Kidney tubule cell (primary cell): ENCODE measurements at places on chromosomes 1 and 21.

DNA sequence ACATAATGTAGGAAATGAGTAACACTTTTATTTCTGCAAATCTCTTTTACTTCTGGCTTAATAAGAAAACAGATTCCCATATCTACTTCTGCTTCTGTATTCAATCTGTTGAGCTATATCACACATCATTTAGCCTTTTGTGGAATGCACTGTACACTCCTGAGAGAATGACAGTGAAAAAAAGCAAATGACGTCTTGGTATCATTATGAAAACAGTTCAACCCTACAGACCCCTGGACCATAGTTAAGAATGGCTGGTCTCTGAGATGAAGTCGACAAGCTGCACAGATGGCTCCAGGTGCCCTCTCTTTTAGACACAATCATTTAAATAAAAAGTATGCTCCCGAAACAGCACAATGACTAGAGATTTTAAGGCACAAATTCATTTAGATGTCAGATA lies 247.0 kb downstream of the RERE start:
- no peak for DNase-seq

- DNase-seq: peak; percentile 1
Measured at GRCh38 chr1:189500778-189501177, 976.9 kb downstream of the BRINP3 start.

DNA sequence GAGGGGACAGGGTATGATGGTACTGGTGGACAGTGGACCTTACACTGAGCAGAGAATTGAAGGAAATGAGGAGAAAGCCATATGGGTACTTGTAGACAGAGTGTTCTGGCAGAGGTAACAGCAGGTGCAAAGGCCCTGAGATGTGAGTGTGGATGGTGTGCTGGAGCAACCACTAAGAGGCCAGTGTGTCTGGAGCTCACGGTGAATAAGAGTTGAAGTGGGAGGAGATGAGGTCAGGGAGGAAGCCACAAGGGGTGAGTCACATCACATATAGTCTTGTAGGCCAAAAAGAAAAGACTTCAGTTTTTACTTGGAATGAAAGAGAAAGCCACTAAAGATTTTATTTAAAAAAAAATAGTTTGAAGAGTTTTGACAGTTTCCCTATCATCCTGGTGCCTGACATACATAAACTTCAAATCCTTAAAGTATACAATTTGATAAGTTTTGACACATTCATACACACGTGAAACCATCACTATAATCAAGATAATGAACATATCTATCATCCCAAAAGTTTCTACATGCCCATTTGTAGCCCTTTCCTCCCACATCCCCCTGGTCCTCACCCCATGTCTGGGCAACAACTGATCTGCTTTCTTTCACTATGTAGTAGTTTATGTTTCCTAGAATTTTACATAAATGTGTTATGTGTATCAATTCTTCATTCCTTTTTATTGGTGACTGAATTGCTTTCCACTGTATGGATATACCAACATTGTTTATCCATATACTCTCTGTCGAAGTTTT lies 148.4 kb downstream of the GPATCH2 start:
- DNase-seq: peak; percentile 86

- no peak for DNase-seq
Measured at GRCh38 chr1:30061292-30062220, 661.8 kb downstream of the MATN1 start.

DNA sequence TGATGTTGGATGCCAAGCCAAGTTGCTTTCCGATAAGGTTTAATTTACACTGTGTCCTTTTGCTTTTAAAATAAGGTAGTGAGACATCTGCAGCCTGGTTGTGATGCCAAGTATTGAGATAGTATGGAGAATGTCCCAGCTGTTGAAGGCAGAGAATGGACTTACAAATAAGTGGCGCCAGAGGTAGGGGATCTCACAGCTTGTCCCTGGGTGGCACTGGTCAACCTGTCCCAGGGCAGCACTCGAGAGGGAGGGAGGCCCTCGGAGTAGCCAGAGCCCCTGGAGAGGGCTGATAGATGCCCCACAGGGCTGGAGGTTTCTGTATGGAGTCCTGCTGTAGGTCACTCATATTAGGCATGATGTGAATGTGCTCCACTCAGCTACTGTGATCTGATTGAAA lies 98.5 kb downstream of the GALNT2 start:
- no peak for DNase-seq

DNA sequence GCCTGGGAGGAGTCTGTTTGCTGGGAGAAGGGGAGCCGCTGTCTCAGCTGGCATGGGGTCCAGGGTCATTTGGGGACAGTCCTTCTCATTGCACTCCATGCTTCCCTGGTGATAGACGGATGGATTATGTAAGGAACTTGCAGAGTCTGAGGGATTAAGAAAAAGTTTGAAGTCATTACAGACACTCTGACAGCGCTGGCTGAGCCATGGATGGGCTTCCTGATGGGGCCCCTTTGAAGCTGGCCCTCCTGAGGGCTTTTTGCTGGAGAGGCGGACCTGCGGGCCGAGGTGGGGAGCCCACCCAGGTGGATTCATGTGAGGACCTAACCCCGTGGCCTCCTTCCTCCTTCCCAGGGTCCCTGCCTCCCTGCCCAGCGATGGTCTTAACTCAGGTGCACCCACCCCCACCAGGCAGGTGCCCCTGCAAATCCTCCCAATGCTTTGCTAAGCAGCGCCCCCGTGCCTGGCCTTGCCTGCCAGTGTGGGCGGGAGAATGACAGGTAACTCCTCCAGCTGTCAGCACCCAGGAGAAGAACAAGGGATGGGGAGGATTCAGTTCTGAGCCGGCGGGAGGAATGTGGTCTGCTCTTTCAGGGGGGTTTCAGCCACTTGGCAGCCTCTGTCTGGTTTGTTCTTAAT lies 24.2 kb upstream of the C1orf174 start:
- no peak for DNase-seq

- DNase-seq: no peak
Measured at GRCh38 chr1:36035154-36035553, 48.7 kb upstream of the TEKT2 start.

- DNase-seq: no peak
Measured at GRCh38 chr1:32770221-32770731, 46.9 kb downstream of the YARS1 start.

GRCh38 chr21:22399681-22400514 lies 1401.7 kb downstream of the NCAM2 start:
- no peak for DNase-seq

DNA sequence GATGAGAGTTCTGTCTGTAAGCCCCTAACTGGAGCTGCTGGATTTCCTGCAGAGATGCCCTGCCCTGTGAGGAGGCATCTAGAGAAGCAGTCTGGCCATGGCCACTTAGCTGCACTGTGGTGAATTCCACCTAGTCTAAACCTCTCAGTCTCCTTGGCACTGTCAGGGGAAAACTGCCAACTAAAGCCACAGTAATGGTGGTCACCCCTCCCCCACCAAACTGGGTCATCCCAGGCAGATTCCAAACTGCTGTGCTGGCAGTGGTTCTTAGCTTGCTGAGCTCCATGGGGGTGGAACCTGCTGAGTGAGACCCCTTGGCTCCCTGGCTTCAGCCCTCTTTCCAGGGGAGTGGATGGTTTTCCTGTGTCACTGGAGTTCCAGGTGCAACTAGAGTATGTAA lies 740.6 kb downstream of the RWDD3 start:
- DNase-seq: peak; percentile 67

GRCh38 chr1:205256951-205257625 lies 29.3 kb downstream of the TMCC2 start:
- no peak for DNase-seq

- no peak for DNase-seq
Measured at GRCh38 chr1:55301912-55302311, 86.7 kb upstream of the USP24 start.

DNA sequence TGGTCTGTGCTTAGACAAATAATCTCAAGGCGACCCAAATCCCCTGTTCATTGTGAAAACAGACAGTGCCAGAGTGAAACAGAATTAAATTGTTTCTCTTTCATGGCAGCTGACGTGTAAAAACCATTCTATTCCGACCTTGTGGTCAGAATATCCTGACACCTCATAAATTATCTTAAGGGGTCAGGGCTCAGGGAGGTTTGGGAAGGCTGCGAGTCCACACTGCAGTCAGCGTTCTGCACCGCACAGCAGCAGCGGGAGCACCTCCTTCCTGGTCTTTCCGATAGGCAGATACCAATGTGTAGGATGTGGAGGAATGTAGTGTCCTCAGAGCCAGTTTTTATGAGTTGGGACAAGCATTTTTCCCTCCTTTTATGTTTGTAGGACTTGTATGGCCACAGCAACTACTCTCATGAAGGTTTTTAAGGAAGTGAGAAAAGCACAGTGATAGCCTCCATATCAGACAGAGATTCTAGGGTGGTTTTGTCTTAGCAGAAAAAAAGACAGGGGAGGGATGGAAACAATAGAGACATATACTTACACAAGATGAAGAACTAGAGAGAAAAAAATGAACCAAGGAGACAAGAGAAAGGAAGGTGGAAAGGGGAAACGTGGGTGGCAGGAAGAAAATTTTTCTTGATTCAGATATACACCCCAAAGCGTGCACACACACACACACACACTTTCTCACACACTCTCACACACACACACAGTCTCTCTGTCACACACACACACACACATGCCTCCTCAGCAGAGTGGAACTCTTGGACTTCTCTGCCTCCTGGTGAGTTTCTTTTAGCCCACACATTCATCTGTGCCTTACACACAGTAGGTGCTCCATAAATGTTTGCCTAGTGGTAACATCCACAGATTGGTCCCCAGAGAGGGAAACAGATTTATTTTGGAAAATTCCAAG lies 68.6 kb downstream of the NTMT2 start:
- DNase-seq: no peak

DNA sequence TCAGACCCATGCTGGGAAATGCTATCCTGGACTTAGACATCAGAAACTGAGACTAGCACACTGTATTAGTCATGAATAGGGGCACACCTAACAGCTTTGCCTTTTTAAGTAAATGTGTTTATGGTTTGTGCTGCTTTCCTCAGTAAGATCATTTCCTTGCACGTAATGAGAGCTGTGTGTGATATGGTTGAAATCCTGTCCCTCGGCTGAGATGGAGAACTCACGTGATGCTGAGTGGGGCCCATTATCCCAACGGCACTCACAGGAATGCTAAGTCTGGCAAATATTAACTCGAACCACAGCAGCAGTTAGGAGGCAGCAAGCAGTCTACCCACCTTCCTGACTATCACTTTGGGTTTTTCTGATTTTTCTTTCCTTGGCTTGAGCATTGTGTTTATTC lies 38.2 kb downstream of the BCL9 start:
- peak; percentile 95 for DNase-seq

DNA sequence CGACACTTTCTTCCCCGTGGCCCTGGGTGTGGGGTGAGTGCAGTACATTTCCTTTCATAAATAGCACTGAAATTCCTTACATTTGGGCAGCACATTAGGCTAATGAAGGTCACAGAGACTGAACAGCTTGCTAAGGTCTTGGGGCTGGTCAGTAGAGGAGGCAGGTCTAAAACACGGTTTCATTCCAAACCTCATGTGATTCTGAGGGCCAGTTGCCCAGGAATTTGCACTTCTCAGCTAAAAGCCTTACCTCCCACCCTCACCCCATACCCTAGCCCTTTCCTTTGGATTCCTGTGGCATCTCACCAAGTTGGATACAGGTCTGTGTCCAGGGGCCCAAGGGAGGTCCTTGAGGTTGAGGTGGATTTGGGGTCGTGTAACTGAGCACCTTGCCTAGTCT lies 147.8 kb upstream of the CD34 start:
- DNase-seq: no peak

GRCh38 chr1:228424685-228425660 lies 8.3 kb upstream of the TRIM17 start:
- DNase-seq: no peak

- no peak for DNase-seq
Measured at GRCh38 chr1:7656557-7657215, 114.4 kb upstream of the VAMP3 start.

- no peak for DNase-seq
Measured at GRCh38 chr21:41727784-41728763, 38.8 kb downstream of the RIPK4 start.

- DNase-seq: no peak
Measured at GRCh38 chr1:110636149-110636935, 30.2 kb upstream of the KCNA2 start.

DNA sequence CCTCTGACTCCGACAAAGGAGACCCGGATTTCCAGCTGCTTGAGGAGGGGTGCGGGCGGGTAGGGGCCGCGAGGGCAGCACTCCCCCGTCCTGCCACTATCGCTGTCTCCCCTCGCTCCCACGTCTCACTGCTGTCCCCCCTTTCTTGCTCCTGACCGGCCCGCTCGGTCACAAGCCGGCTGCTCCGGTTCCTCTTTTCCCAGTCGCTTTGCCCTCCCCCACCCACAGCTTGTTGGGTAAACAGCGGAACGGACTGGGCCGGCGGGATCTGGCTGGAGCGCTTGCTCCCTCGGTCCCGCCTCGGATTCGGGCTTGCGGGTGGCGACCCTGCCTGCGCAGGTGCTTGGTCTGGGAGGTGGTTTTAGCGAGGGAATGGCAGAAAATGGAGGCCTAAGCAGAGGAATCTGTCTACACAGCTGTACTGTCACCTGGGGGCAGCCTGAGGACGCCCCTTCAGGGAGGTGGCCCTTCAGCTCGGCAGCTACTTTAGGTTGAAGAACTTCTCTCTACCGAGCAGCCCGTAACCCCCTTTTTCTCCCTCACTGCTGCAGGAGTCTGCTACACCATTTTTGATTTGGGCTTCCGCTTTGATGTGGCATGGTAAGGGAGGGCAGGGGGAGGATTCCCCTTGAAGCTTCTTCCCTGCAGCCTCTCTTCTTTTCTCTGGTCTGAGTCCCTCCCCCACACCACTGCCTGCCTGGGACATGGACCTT lies 645 bp downstream of the ATP6V0B start:
- no peak for DNase-seq

GRCh38 chr1:66690666-66691381 lies 61.4 kb upstream of the DYNLT5 start:
- peak; percentile 20 for DNase-seq

GRCh38 chr1:43936431-43937151 lies 3.0 kb downstream of the ARTN start:
- DNase-seq: peak; percentile 52

GRCh38 chr1:12505639-12506280 lies 112.2 kb downstream of the DHRS3 start:
- no peak for DNase-seq

DNA sequence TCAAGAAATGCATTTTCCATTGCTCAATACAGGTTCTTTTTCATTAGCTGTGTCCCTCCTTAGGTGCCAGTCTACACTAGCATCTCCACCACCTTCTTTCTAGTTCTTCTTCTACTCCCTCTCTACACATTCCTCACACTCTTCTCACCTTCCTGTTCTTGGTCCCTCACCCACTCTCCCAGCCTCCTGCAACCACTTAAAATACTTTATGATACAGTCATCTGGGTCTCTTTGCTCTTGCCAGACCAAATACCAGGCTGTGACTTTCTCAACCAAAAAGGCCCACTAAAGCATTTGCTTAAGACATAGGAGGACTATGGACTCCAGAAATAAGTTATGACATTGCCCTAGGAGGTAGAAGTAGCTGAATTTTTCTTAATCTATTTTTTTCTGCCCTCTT lies 35.1 kb downstream of the PIGM start:
- DNase-seq: peak; percentile 87

- no peak for DNase-seq
Measured at GRCh38 chr1:96253246-96254035, 468.1 kb upstream of the PTBP2 start.
